ENCODE measurements at places on chromosomes 5 and 9. TPM values are rescaled to one million over a fixed set of nuclear protein-coding genes. Genes with fewer than 3 reads are reported as not detected.

PCDHGA3 gene
- not detected for total RNA-seq

PCDHGA2 gene
- not detected for total RNA-seq

DNA sequence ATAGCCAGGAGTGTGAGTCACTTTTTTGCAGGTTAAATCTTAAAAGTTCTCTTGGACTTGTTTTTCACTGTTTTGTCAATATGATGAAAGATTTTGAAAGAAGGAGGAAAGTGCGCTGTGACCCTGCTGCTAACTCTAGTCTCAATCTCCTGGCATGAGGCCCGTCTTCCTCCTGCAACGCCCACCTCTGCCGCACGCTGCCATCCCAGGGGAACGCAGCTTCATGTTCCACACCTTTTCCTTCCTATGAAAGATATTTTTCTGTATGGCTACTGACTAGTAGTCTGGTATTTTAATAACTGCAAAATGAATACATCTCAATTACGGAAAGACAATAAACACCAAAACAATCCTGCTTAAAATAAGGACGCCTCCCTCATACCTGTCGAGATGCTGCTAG lies 8.3 kb downstream of the PPIC start:
- no peaks in the 10 kb centered on the region for H3K36me3 ChIP-seq
- no peak overlapping the region for H3K4me3 ChIP-seq
- peaks cover 2% of the 10 kb centered on the region for H3K27me3 ChIP-seq
- DNase-seq: no peak
- no peaks in the 10 kb centered on the region for H3K4me1 ChIP-seq

DNA sequence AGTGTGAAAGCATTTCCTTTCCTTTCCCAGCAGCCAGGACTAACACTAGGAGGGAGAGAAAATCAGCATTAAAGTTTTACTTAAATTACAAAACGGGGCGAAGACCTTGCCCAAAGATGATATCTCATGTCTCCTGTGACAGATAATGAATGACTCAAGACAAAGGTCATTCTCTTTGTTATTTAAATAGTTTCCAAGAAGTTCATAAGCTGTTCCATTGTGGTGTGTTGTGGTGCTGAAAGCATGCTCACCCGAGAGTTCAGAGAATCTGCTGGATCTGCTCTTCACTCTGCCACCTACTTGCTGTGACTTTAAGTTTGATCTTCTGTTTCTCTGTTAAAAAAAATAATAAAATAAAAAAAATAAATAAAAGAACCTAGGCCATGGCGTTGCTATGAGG lies 265.9 kb upstream of the NR4A3 start:
- H3K27me3 ChIP-seq: peaks cover 5% of the 10 kb centered on the region
- H3K4me1 ChIP-seq: no peaks in the 10 kb centered on the region

GRCh38 chr9:131111186-131111853 lies 14.1 kb upstream of the NUP214 start:
- no peak overlapping the region for H3K27ac ChIP-seq
- DNase-seq: no peak
- H3K27me3 ChIP-seq: peaks cover 2% of the 10 kb centered on the region

GRCh38 chr9:89591274-89592212 lies 13.3 kb upstream of the GADD45G start:
- no peak overlapping the region for H3K27ac ChIP-seq
- DNase-seq: no peak
- no peaks in the 10 kb centered on the region for H3K36me3 ChIP-seq
- H3K4me3 ChIP-seq: no peak overlapping the region
- peaks cover 2% of the 10 kb centered on the region for H3K4me1 ChIP-seq
